NCI-H1694 treated with DMSO at 0.1 percent for 48 hours (cell line): ENCODE measurements at places on chromosomes 5 and 9.

GRCh38 chr9:106432631-106433030, 430.3 kb upstream of the ZNF462 start:
- no peak for DNase-seq

DNA sequence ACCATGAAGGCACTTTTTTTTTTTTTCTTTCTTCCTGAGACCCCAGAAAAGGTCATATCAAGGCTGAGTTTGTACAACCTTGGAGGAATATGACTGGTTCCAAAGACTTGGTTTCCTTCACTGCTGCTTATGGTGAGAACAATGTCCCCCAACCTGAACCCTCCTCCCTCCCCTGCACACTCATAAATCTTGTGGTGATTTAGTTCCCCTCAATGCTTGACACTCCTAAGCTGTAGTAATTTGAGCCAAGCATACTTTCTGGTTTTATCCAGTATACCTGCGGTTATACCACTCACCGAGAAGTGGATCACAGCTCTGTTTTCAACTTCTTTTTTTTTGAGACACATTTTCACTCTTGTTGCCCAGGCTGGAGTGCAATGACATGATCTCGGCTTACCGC, 149.9 kb upstream of the KLF4 start:
- no peak for DNase-seq

DNA sequence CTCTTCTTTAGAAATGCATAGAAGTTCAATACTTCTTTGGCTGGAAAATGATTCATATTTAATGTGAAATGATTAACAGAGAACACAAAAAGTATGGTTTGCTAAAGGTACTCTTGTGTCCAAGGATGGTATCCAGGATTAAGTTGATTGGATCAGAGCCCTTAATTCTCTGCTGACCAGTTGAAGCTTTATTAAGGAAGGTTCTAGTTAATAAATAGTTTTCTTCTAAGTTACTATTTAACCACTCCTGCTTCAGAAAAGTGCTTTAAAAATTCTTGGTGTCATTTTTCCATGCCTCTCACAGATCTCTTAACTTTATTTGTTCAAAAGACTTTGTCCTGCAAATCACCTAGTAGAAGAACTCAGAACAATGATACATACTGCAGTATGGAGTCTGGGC, 134.3 kb downstream of the MEF2C start:
- no peak for DNase-seq

GRCh38 chr9:127967151-127967809, 13.5 kb downstream of the EEIG1 start:
- DNase-seq = no peak

GRCh38 chr5:57102905-57103255, 71.0 kb upstream of the GPBP1 start:
- no peak for DNase-seq

DNA sequence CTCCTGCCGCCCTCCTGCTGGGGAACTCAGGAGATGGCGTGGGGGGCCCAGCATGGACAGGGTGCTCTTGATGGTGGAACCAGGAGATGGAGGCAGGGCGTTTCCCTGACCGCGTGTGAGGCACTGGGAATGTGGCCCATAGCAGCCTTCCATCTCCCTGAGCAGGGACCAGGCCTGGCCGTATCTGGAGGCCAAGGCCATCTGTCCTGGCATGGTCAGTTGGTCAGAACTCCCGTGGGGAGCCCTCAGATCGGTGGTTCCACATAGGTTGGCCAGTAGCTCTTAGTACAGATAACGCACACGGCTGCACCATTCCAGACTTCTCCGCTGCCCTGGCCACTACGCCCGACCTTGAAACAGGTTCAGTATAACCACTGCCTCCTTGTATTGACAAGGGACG, 77.6 kb downstream of the KCNT1 start:
- DNase-seq = no peak

DNA sequence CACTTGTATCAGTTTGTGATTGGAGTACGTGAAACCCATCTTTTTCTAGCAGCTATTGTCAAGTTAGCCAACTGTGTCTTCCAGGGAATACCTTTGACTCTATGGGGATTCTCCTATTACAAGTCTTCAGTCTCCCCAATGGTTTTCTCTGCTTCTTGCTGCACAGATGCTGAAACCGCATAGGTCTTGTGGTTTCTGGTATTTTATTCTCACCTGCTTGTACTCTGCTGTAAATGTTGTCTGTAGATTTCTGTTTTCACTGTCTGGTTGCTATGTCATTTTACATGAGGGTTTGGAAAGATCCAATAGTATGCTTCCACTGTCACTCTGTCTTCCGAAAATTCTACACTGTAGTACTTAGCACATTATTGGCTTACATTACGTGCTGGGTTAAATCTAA, 1196.9 kb upstream of the C9orf72 start:
- no peak for DNase-seq

DNA sequence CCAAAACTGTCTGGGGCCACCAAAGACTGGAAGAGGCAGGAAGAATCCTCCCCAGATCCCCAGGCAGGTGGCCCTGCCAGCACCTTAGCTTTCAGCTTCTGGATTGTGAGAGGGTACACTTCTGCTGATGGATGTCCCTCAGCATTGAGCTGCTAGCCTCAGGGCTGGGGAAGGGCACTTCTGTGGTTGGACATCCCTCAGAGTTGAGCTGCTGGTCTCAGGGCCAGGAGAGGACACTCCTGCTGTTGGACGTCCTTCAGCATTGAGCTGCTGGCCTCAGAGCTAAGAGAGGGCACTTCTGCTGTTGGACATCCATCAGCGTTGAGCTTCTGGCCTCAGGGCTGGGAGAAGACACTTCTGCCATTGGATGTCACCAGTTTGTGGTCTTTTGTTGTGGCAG, 83.8 kb upstream of the FCN1 start:
- DNase-seq = no peak

DNA sequence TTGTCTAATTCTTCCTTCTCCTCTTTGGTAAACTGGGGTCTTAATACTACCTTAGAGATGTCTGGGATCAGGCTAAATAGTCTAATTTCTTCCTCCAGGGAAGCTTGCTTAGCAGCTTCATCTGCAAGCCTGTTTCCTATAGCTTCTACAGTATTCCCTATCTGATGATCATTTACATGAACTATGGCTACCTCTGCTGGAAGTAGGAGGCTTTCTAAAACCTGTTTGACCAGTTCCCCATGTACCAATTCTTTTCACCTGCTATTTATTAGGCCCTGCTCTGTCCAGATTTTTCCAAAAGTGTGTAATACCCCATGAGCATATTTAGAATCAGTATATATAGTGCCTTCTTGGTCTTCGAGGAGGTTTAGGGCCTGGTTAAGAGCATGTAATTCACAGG, 619.8 kb downstream of the HINT1 start:
- DNase-seq = no peak

GRCh38 chr5:168807287-168807686, 228.1 kb upstream of the PANK3 start:
- DNase-seq = no peak

DNA sequence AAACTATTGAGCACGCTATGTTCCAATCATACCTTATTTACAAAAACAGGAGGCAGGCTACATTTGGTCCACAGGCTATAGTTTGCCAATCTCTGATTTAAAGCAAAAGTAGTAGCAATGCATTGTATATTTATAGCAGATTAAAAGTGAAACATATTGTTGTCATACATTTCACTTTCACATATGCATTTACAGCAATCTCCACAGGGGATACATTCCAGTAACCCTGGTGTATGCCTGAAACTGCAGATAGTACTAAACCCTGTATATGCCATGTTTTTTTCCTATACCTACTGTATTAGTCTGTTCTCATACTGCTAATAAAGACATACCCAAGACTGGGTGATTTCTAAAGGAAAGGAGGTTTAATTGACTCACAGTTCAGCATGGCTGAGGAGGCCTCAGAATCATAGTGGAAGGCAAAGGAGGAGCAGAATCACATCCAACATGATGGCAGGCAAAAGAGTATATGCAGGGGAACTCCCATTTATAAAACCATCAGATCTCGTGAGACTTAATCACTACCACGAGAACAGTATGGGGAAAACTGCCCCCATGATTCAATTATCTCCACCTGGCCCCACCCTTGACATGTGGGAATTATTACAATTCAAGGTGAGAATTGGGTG, 5.9 kb upstream of the CSF1R start:
- no peak for DNase-seq

DNA sequence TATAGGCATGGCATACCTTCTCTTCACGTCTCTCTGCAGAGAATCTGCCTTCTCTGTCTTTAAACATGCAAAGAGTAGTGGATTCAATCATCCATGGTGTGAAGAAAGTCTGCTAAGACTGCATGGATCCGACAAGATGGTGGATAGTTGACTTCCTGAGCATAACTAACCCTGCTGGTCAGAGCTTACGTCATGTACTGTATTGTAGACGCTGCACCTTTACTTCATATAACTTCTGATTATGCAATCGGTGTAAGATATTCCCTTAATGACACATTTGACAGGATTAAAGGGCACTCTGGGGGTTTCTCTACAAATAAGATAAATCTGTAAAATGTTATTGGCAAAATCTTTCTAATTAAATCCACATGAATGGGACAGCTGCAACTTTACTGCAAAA, 240.3 kb upstream of the NREP start:
- no peak for DNase-seq

DNA sequence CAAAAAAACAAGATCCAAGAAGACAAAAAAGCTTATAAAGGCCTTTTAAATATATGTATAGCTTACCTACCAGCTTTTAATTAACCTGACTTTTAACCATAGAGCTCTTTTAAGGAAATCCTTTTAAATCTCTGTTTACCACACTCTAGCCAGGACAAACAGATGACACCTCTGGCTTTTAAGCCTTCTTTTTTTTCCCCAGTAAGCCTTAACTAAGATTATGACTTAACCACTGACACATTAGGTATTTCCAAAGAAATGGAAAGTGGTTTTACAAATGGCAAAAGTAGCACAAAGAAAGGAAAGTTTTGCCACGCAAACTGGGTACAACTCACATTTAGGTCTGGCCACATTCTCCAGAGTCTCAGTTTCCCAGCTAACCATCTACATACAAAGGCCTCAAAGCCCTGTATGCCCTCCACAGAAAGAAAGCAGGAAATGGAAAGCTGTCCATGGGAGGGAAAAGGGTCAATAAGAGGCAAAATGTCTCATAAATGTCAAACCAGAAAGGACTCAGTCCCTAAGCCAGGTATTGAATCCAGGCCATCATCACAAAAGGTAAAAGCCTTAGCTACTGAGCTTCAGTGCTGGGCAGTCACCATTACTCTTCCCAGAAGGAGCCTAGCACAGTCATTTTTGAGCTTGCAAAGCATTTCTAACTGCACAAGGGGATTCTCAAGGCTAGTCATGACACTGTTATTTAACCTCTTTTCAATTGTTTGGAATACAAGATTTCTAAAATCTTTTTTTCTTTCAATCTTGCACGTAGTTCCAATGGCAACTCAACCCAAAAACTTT, 19.7 kb downstream of the TMEM161B start:
- DNase-seq = no peak

DNA sequence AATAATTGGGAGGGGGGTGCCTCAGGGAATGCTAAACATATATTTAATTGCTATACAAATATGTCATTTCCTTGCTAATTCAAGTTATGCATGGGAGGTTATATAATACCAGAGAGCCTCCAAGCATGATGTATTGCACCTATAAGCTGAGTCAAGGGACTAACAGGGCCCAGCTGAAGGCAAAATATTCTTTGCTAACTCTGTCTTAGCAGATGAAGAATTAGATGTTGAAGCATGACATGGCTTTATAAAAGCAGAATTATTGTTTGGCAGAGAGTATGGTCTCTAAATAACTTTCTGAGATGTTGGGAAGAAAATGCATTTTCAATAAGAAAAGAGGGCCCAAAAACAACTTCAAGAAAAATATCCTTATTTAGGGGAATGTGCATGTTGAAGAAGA, 60.4 kb downstream of the SGCD start:
- no peak for DNase-seq

GRCh38 chr5:149749481-149750365, 19.6 kb downstream of the PPARGC1B start:
- no peak for DNase-seq

- no peak for DNase-seq
These were observed 277.1 kb downstream of the NR3C1 start for GRCh38 chr5:143126174-143127019.

DNA sequence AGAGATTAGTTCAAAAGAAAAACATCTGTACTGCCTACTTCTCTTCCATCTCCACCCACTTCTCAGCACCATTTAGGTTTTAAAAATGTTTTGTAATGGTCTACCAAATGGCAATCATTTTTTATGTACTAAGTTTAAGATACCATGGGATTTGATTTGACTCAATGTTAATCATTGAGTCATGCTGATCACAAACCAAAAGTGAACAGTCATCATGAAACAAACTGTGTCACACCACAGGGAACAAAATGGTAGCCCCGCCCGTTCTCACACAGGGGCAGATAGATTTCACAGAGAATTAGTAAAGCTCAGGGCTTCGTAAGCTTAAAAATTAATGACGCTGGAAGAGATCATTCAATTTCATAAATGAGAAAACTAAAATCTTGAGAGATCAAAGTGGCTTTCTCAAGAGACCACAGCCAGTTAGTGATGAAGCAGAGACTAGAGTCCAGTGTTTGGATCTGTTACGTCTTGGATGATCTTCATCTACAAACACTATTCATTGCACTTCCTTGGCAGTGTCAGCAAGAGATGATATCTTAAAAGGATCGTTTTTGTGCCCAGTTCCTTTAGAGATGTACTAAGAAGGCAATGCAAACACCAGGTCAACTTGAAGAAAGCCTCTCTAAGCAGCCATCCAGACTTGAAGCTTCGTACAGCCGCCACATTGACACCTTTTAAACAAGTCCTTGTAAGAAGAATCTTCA, 33.9 kb upstream of the TRIO start:
- DNase-seq = no peak

DNA sequence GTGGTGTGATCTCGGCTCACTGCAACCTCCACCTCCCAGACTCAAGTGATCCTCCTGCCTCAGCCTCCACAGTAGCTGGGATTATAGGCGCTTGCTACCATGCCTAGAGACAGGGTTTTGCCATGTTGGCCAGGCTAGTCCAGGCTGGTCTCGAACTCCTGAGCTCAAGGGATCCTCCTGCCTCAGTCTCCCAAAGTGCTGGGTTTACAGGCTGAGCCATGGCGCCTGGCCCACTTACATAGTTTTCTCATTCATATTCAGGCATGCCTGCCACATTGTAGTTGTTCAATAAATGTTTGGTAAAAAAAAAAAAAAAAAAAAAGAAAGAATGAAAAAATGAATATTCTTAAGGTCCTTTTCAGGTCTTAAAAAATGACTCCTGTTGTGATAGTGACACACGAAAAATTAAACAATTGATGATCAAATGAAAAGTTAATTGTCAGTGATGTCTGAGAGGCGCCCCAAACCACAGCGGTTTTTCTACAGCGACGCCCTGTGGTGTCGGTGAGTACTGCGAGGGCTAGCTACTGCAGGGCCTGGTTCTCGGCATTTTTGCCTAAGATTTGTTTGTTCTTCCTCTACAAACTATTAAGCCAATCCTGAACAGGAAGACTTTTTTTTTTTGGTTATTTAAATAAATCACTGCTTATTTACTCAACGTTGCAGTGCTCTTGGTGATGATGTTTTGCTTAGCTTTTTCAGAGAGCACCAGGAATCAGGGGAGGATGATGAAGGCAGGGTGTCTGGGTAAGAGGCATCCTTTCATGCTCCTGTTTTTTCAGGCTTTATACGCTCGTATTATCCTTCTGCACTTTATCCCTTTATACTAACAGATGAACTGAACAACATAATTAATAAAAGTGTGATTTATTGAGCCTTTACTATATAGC, 67.0 kb upstream of the DPYSL3 start:
- DNase-seq = peak; percentile 19

- no peak for DNase-seq
These were observed 70.3 kb upstream of the RARS1 start for GRCh38 chr5:168415971-168416370.
